ENCODE measurements at places on chromosomes 16 and 17.

GRCh38 chr17:45267436-45268055 lies 5.7 kb upstream of the SPATA32 start:
- DNase-seq = no peak

GRCh38 chr16:55856950-55857349 lies 18.2 kb downstream of the CES5A start:
- DNase-seq = no peak

DNA sequence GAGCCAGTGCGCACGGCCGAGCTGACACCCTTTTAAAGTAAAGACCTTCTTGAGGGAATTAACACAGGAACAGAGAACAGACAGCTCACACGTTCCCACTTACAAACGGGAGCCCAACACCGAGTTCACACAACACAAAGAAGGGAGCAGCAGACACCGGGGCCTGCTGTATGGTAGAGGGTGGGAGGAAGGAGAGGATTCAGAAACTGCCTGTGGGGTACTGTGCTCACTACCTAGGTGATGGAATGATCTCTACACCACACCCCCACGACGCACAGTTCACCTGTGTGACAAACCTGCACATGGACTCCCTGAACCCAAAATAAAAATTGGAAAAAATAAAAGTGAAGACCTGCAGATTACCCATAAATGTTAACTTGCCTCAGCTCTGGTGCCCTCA lies 32.5 kb downstream of the TMC6 start:
- no peak for DNase-seq

- DNase-seq = no peak
Observed at GRCh38 chr16:77745972-77746371, 23.7 kb downstream of the NUDT7 start.

GRCh38 chr17:65489413-65490155 lies 71.9 kb downstream of the AXIN2 start:
- DNase-seq = no peak

GRCh38 chr16:87721622-87722585 lies 43.9 kb downstream of the KLHDC4 start:
- no peak for DNase-seq

GRCh38 chr16:66911801-66912200 lies 6.9 kb downstream of the CDH16 start:
- DNase-seq = no peak

DNA sequence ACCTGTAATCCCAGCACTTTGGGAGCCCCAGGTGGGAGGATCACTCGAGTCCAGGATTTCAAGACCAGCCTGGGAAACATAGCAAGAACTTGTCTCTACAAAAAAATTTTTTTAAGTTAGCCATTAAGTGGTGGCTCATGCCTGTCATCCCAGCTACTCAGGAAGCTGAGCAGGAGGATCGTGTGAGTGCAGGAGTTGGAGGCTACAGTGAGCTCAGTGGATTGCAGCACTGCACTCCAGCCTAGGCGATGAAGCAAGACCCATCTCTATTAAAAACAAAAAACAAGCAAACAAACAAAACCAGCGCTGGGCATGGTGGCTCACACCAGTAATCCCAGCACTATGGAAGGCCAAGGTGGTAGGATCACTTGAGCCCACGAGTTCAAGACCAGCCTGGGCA lies 38.0 kb downstream of the HEATR3 start:
- no peak for DNase-seq

GRCh38 chr16:27599606-27600005 lies 49.7 kb downstream of the KATNIP start:
- no peak for DNase-seq

- DNase-seq = no peak
Observed at GRCh38 chr16:83793179-83793578, 14.6 kb upstream of the HSBP1 start.

DNA sequence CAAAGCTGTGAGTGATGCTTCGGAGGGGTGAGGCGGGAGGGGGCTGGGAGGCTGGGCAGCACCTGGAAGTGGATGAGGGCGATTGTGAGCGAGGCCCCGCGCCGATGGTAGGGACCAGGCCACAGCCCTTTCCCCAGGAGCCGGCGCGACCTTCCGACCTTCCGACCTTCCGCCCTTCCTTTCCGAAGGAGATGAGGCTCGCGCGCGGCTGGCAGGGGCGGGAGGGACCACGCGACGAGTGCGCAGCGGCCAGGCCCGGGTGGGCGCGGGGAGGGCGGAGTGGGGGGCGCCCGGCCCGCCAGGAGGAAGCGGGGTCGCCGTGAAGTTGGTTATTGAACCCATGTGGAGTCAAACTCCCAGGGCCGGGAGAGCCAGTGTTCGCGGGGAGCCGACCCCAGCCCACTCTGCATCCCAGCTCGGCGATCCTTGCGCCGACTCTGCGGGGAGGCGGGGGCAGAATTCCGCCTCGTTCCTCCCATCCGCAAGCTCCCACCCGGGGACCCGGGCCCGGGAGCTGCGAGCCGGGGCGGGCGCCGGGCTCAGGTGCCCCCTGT lies 56.6 kb downstream of the RAP1GAP2 start:
- no peak for DNase-seq

DNA sequence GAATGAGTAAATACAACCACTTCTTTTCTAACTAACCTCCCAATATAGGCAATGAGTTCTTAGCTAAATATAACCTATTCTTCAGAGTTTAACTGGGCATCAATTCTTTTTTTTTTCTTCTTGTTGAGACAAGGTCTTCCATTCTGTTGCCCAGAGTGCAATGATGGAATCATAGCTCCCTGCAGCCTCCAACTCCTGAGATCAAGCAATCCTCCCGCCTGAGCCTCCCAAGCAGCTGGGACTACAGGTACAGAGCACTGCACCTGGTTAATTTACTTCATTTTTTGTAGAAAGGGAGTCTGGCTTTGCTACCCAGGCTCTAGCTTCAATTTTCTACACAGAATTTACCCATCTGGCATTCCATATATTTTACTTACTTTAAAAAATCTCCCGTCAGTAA lies 1.1 kb downstream of the METTL16 start:
- no peak for DNase-seq

GRCh38 chr17:75815399-75815798 lies 28.8 kb downstream of the UNC13D start:
- no peak for DNase-seq

DNA sequence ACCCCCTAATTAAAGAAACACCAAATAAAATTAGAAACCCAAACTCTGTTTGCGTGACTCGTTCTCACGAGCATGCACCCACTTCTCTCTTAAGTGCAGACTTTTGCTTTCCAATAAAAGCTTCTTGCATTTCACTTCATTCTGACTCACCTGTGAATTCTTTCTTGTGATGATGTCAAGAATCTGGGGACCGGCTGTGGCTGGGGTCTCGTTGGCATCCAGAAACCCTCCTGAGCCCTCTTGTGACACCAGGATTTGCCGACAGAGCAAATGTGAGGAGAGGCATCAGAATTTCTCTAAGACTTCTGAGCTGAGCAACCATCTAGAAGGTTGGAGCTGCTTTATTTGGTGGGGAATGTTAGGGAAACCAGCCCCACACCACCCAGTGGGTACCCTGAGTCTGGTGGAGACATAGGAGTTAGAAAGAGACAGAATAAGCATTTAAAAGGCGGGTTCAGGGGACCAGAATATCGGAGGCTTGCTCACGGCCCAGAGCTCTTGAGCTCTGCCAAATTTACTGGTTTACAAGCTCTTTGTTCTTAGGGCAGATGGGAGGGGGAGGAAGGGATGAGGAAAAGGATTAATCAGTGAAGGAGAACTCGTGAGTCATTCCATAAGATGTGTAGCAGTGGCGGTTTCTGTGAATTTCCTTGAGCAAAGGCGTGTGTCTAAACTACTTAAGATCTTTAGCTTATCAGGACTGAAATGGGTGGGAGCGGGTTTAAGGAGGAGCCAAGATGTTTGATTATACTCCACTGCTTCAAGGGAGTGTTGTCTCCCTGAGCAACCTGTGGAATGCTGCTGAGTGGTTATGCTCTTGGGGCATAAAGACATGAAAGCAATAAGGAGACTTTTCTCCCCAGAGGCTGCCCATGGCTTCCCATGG lies 24.2 kb upstream of the TMC5 start:
- no peak for DNase-seq

DNA sequence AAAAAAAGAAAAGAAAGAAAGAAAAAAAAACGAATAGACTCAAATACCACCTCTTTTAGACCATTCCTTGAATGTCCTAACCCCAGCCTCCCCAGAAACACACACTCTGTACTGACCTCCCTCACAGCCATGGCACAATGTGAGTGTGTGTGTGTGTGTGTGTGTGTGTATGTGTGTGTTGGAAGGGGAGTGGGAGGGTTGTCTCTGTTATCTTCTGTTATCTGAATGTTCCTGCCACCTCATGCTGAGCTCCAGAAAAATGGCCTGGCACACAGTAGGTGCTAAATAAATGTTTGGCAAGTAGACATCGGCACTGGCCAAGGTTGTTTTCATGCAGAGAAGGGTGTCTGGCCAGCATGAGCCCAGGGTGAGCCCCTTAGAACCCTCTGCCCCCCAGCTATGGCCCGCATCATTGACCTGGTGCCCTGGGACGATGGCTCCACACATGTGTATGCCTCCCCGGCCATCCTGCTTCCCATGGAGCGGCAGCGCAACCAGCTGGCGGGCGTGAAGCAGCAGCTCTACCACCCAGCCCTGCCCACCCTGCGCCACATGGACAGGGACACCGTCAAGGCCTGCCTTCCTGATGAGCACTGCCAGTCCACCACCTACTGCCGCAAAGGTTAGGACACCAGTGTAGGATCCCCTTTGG lies 6.6 kb upstream of the CNGB1 start:
- no peak for DNase-seq

GRCh38 chr17:80212511-80212910 lies 7.6 kb downstream of the SGSH start:
- DNase-seq = no peak

- no peak for DNase-seq
Observed at GRCh38 chr17:75689441-75689873, 22.3 kb downstream of the SAP30BP start.
